ENCODE measurements at places on chromosomes 2 and 18.

GRCh38 chr2:11406958-11407381 lies 59.0 kb downstream of the E2F6 start:
- no peak for DNase-seq

GRCh38 chr2:176764921-176765320 lies 447.7 kb upstream of the HNRNPA3 start:
- DNase-seq = no peak

DNA sequence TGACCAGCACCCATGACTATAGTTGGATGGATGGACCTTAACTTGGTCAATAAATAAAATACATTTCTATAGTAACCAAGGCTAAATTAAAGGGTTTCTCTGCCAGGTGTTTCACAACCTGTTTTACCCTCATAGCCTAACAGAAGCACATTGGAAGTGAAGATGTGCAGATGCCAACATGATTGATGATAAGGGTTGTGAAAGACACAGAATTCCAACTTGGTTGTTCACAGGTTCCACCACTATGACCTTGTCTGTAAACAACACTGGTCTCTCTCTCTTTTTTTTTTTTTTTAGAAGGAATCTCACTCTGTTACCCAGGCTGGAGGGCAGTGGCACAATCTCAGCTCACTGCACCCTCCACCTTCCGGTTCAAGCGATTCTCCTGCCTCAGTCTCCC lies 37.5 kb upstream of the PTH2R start:
- no peak for DNase-seq

- DNase-seq = no peak
Observed at GRCh38 chr2:145412155-145412554, 892.2 kb upstream of the ZEB2 start.

DNA sequence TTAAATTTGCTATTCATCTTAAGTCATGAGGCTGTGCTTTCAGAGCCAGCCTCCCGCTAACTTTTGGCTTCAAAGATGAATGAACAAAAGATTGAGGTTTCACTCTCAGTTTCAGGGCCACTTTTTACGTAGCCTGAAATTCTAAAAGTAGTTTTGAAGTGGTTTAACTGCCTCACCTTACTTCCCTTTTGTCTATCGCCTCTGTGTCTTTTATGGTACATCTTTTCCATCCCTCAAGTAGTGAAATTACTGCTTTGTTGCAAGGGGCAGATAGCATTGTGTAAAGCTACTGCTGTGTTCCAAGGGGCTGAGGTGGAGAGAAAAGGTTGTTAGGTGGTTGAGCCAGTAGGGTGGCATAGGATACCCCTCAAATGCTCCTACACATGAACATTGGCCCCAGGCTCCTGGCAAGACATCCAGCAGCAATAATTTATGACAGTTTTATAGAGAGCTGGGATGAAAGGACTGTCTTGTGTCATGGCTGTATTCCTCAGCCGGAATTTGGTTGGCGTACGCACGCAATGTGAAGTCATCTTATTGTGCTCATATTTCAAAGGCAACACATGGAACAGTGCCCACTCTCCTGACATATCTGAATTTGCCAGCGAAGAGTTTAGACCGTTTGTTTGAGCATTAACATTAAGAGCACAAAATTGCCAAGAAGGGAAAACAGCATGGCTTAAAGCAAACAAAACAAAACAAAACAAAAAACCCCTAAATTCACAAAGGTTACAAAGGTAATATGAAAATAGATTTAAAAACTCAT lies 32.2 kb downstream of the QPCT start:
- peak; percentile 62 for DNase-seq

DNA sequence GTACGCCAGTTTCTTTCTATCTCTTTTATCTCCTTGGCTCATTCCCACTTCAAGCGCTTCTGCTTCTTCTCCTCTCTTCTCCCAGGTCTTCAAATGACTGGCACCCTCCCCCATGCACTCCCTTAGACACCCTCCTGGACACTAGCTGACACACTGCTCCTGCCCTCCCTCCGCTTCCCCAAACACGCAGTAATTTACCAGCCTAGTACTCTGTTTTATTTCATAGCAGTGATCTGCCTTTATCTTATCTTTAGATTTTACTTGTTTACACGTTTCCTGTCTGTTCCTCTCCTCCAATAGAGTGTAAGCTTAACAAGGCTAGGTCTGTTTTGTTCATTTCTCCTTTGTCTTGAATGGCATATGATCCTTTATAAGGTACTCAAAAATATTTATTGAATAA lies 93.9 kb downstream of the SCN3A start:
- DNase-seq = no peak

DNA sequence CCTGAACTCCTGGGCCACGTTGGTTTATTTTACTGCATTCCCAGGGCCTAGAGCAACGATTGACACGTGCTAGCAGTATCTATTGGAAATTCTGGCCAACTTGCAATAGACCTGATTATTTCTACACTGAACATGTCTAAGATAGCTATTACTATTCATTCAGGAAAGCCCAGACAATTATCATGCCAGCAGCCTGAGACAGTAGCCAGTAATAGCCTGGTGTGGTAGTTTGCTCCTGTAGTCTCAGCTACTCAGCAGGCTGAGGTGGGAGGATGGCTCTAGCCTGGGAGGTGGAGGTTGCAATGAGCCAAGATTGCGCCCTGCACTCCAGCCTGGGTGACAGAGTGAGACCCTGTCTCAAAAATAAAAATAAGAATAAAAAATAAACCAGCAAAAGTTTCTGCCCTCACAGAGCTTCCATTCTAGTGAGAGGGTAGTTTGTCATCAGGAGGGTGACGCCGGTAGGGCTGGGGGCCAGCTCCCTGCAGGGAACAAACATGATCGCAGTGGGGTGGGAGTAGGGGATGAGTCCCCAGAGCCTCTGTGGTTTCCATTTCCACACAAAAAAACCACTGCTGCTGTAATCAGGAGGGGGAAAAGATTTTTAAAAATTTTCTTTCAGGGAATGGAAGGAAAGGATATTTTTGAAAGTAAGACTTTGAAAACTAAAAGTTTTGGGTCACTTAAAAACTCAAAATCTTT lies 4.3 kb downstream of the CASP8 start:
- no peak for DNase-seq

DNA sequence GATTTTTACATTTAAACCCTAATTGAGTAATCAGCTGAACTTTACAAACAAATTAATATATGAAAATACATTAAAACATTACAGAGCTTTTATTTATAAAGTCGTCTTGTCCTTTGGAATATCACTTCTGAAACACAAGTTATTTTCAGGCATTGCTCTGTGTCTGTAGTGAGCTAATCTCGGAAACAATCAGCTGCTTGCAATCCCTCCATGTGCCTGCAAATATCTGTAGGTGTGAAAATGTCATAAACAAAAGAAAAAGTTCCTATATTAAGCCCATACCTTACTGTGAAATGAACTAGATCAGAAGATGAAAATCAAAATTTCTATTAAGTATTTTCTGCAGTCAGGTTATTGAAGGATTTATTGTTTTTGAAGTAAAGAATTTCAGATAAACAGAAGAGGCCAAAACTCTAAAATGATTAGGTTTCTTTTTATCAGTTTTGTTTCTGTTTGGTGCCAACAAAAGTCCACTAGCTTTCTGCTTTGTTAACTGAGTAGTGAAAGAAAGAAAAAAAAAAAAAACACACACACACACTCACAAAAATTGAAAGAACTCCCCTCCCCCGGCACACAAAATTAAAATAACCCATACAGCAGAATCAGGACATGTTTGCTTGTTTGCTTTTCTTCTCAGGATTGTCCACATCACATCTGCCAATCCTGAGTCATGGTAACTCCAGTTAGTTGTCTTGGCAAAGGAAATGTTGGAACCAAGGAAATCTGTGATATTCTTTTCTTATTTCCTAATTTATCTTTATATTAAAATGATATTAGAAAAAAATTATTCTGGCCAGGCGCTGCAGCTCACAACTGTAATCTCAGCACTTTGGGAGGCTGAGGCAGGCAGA lies 627.0 kb upstream of the SLC39A10 start:
- DNase-seq = no peak

DNA sequence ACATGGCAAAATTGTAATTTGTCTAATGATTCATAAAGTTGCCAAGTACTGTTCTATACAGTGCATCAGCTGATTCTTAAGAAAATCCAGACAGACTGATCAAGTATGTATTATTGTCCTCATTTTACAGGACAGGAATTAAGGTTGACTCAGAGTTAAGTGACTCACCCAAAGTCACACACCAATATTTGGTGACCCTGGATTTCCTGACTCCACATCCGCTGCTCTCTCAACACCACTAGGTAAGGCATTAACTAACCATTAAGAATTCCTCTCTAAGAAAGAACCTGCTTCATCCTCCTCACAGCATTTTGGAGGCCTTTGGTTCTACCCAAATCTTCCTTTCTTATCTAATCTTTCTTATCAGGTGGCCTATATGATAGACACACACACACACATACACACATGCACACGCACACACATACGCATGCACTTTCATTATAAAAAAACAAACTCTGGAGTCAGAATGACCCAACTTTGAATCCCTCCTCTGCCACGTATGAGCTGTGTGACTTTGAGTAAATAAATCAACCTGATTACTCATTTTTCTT lies 150.8 kb downstream of the ANKRD44 start:
- DNase-seq = no peak

DNA sequence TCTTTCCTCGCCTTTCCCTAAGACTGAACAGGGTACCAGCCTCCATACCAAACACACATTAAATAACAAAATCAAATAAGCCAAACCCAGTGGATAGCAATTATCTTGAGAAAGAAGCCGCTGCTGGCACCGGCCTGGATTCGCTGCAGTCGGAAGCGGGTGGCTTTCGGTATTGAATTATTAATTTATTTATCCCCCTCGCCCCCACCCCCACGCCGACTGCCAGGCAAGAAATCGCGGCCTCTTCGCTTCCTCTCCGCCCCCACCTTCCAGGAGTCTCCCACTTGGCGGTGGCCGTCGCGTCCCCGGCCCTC lies 370 bp upstream of the ZNF804A start:
- DNase-seq = no peak

DNA sequence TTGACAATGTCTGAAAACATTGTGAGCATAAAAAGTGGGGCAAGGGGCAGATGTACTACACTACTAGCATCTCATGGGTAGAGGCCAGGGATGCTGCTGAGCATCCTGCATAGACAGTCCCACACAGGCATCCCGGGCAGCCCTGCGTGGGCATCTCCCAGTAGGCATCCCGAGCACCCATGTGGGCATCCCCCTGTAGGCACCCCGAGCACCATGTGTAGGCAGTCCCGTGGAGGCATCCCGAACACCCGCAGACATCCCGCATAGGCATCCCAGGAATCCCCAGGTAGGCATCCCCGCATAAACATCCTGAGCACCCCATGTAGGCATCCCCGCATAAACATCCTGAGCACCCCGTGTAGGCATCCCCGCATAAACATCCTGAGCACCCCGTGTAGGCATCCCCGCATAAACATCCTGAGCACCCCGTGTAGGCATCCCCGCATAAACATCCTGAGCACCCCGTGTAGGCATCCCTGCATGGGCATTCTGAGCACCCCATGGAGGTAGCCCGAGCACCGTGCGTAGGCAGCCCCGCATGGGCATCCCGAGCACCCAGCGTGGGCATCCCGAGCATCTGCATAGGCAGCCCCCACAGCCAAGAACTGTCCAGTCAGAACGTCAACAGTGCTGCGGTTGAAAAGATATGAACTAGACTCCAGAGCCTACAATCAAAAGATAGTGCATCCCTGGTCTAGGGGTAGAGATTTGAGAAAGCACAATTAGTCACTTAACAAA lies 273.5 kb downstream of the NBAS start:
- DNase-seq = no peak

DNA sequence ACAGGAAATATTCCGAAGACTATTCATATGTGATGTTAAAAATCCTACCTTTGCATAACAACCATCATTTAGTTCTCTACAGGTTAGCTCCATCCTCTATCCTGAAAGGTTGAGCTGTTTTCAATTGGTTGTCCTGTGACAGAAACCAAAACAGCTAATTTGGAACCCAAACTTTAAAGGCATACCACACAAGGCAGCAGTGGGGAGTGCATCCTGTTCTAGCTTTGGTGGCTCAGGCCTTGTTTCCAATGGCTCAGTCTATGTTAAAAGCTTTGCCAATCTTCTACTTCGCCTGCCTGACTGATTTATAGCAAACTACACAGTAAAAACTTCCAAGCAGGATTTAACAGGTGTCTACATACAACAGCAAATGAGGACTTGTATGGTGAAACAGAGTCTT lies 3.2 kb downstream of the CD226 start:
- no peak for DNase-seq

All from NCI-H2029 (cell line).